ENCODE measurements at places on chromosomes 11 and 22.

DNA sequence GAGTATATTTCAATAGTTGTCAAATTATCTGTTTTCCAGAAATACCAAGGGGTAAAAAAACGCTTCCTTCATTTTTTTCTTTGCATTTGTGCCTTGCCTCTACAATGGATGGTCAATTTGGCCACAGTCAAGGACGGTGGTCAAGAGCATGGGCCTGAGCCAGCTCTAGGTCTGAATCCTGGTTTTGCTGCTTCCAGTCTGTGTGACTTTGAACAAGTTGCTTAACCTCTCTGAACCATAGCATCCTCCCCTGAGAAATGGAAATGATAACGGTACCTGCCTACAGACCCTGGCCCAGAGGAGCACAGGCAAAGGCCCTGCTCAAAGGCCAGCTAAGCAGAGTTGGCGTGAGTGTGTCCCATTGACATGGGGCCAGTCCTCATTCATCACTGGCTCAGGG, 3.1 kb downstream of the PNPLA5 start:
- no peak for DNase-seq

DNA sequence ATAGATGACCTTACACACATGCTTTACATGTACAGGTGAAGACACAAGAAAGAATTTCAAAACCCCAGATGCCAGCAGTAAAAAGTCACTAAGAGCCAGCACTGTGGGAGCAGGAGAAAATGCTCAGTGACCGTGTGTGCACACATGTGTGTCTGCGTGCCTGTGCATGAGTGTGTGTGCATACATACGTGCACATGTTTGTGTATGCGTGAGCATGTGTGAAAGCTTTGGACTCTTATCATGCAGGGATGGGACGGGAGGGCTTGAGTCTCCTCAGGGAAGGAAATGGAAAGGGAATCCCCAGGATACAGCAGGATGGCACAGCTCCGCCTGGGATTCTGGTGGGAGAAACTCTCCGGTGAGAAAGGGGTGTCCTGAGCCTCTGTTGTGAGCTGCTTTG, 121.5 kb upstream of the B3GAT1 start:
- DNase-seq = no peak

- no peak for DNase-seq
Observed at GRCh38 chr22:20652582-20652981, 121.3 kb upstream of the SERPIND1 start.

- DNase-seq = peak; percentile 54
Observed at GRCh38 chr11:32960553-32961164, 55.0 kb upstream of the DEPDC7 start.

- no peak for DNase-seq
Observed at GRCh38 chr11:126824035-126824607, 176.4 kb downstream of the KIRREL3 start.

GRCh38 chr11:93907901-93908300, 57.5 kb upstream of the VSTM5 start:
- DNase-seq = no peak

GRCh38 chr11:12512826-12513395, 135.5 kb downstream of the PARVA start:
- no peak for DNase-seq

DNA sequence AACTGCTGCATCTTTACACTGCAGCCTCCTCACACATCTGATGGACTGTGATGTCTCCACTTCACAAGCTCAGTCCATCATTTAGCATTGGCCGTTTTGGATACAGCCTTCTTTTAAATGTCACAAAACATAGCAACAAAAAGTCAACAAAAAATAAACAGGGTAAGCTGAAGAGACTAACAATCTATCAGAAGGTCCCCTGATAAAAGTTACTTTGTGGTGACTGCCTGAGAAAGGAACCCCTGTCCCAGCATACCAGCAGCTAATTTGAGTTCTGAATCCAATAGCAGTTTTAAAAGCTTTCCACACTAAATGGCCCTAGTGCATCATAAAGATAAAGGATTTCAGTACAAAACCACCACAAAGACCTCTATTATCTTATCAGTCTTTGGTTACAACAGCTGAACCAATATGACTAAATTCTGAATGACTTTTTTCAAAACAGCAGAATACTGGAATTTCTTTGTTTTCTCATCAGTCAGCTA, 162.4 kb downstream of the SOX6 start:
- DNase-seq = peak; percentile 23

GRCh38 chr11:81497202-81497804, 1236.4 kb downstream of the FAM181B start:
- peak; percentile 47 for DNase-seq

- no peak for DNase-seq
Observed at GRCh38 chr11:96200243-96200642, 142.8 kb downstream of the MAML2 start.

DNA sequence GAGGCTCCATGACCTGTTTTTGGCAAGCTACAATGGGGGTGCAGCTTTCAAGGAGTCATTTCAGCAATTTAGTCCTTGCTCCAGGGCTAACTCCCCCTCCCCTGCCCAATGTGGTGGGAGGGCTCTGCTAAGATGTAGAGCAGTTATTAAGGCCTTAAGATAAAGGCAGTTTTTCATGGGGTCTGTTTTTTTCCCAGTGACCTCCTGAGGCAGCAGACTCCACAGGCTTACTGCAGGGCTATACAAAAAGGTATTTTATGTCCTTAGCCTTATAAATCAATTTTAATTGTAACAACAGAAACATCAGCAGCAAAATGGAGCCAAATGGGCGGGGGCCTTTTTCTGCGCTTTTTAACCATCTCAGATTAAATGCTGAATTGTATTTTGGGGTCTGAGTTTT, 192.3 kb downstream of the KIRREL3 start:
- no peak for DNase-seq

DNA sequence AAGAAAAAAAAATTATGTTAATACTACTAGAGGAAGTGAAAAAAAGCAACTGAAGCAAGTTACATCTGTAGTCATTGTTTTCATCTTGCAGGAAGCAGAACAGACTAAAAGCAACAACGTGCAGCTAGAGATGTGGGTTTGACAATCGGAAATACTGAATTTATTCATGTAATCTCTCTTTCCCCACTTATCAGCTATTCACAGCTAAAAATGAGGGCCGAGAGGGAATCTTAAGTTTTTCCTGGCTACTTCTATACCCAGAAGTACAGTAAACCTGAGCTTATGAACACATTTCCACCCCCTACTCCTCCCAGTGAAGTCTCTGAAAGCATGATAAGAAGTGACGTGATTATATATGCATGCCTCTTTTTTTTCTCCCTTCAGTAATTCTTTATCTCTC, 116.5 kb downstream of the SPON1 start:
- DNase-seq = peak; percentile 73

GRCh38 chr22:47990481-47990880, 1228.0 kb downstream of the TBC1D22A start:
- DNase-seq = no peak

- DNase-seq = no peak
Observed at GRCh38 chr11:44525473-44526252, 39.8 kb upstream of the CD82 start.

GRCh38 chr11:11414996-11415395, 61.9 kb upstream of the CSNK2A3 start:
- no peak for DNase-seq

GRCh38 chr11:79157738-79158137, 283.1 kb downstream of the TENM4 start:
- no peak for DNase-seq

DNA sequence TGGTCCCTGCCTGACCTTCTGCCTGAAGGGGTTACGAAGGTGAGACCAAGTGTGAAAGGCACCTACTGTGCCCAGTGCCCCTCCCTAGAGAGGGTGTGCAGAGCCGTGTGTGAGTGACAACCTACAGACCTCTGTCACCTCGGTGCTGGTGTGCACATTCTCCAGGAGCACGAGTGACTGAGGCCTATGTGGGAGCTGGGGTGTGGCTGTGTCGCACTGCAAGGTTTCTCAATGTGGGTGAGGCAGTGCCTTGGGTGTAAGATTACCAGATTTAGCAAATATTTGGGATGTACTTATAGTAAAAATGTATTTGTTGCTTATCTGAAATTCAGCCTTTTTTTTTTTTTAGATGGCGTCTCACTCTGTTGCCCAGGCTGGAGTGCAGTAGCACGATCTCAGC, 5.6 kb downstream of the STARD10 start:
- DNase-seq = no peak

DNA sequence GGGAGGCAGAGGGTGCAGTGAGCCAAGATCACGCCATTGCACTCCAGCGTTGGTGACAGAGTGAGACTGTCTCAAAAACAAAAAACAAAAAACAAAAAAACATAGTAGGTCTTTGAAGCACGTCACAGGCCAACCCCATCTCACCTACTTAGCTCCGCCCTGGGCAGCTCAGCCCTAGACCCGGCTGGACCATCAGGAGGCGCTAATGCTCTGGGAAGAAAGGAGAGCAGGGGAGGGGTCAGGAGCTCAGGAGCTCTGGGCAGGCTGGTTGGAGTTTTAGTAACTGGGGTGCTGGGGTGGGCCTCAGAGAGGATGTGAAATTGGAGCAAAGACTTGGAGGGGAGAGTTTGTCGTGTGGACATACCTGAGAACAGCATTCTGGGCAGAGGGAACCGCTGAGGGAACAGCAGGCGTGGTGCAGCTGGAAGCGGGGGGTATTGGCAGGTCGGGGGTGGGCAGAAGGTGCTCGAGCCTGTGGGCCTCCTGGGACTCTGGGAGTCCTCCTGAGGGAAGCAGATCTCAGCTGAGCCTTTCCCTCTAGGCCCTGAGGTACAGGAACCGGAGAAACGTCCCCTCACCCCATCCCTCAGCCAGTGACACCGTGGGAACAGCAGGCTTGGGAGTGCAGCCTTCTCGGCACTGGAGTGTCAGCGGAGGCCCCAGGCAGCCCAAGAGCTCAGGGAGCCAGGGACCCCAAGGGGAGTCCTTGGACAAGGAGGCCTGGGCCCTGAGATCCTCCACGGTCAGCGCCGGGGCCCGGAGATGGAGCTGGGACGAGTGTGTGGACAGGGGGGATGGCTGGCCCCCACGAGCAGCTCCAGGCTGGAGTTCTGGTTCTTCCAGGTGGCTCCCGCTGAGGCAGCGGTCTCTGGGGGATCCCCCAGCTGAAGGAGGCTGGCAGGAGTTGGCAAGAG, 2.2 kb upstream of the RPS6KA4 start:
- peak; percentile 50 for DNase-seq

DNA sequence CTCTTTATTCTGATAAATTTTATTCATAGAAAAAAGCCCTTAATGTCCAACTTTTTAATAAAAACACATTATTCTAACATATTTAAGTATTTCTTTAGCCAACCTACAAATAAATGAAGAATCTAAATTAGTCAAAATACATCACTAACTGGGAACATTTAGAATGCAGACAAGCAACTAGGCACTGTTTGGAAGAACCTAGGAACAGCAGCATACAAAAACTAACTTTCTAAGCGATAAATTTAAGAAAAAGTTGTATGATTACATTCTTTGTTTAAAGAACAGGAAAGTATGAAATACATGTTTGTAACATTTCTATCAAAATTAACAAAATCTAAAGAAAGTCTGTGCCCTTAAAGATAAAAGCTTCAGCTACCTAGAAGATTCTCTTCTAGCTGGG, 35.3 kb downstream of the PI4KA start:
- no peak for DNase-seq

- no peak for DNase-seq
Observed at GRCh38 chr22:39617342-39617741, 46.8 kb downstream of the CACNA1I start.

- DNase-seq = no peak
Observed at GRCh38 chr11:109960831-109961230, 132.4 kb upstream of the ZC3H12C start.

- no peak for DNase-seq
Observed at GRCh38 chr22:27594020-27594419, 207.5 kb downstream of the MN1 start.

DNA sequence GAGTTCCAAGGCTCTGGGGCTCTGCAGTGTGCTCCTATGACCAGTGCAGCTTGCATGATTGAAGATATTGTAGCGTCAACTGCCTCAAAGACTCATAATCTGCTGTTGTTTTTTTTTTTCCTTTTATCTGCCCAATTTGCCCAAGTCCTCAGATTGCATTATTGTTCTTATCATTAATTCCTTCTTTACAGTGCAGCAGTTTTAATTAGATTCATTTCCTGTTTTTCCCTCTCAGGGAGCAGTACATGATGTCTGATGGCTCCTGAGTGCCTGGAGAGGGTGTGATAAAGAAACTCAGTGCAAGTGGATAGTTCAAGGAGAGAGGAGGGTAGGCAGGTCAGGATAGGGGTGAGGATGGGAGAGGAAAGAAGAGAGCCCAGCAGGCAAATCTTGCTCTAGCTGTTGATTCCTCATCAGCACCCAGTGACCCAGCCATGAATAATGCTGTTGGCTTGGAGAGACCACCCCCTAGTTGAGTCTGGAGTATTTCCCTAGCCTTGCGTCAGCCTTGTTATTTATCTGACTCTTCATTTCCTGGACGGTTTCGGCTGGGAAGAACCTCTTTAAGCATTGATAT, 219.6 kb upstream of the SESN3 start:
- no peak for DNase-seq

DNA sequence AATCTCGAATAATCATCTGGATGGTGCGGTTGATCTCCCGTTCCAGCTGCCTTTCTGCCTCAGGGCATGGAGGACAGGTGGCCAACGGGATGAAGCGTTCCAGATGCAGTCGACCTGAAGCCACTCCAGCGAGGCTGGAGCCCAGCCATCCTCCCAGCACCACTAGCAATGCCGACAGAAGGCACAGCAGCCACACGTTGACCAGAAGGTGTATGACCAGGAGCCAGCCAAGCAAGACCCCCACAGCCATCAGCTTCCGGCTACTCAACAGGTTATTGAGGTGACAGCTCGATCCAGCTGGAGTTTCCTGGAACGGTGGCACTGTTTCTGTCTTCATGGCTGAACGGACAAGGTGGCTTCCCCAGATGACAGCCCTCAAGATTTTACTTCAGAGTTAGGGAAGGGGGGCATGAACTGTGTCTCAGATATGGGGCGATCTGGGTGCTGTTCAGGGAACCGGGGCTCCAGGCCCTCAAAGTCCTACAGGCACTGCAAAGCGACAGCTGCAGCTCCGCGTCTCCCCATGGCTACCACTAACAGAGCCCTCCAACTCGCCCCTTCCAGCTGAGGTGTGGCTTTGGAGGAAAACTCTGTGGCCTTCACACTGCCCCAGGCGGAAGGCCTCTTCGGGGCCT, 559 bp downstream of the SNX19 start:
- no peak for DNase-seq

GRCh38 chr22:27752771-27753170, 48.8 kb downstream of the MN1 start:
- DNase-seq = no peak

DNA sequence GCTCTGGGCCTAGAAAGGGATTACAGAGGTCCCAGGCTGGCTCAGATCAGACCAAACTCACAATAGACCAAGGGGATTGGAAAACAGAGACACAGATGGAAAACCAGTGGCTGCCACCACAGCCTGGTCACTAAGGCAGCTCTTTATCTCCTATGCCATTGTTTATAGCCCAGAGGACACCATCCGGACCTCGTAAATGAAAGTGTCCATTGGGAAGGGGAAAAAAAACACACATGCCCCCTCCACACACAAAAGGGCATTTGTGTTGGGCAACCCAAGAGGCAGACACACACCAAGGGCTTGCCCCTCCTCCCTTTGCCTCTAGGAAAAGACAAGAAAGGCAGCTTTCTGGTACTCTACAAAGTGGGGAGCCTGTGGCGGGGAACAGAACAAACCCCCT, 85.9 kb downstream of the GAB2 start:
- no peak for DNase-seq

- DNase-seq = no peak
Observed at GRCh38 chr11:113690619-113691569, 15.2 kb downstream of the TMPRSS5 start.
